ENCODE measurements at places on chromosomes 2 and 18.

DNA sequence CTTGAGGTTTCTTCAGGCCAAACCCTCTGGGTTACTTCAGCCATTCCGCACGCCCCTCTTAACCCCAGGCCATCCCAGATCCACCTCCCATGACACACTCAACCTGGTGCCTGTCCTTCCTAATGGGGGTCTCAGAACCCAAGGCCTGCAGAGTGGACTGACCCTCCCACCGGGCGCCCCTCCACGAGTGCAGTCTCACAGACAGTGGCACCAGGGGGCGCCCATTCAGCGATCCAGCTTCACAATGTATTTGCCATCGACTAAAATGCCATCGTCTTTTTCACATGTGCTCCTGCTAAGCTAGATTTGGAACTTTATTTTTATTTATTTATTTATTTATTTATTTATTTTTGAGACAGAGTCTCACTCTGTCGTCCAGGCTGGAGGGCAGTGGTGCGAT lies 38.5 kb downstream of the INPP5D start:
- no peak for DNase-seq

GRCh38 chr2:109647636-109648035 lies 33.5 kb downstream of the SOWAHC start:
- no peak for DNase-seq

DNA sequence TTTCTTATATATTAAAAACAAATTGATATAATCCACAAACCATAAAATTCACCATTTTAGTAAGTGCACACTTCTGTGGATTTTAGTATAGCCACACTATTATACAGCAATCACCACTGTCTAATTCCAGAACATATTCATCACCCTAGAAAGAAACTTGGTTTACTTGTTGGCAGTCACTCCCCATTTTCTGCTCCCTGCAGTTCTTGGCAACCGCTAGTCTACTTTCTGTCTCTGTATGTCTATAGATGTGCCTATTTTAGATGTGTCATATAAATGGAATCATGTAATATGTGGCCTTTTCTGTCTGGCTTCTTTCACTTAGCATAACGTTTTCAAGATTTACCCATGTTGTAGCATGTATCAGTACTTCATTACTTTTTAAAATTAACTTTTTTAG lies 5.7 kb downstream of the CKAP2L start:
- DNase-seq = no peak

GRCh38 chr2:230687498-230687897 lies 25.1 kb upstream of the CAB39 start:
- no peak for DNase-seq

DNA sequence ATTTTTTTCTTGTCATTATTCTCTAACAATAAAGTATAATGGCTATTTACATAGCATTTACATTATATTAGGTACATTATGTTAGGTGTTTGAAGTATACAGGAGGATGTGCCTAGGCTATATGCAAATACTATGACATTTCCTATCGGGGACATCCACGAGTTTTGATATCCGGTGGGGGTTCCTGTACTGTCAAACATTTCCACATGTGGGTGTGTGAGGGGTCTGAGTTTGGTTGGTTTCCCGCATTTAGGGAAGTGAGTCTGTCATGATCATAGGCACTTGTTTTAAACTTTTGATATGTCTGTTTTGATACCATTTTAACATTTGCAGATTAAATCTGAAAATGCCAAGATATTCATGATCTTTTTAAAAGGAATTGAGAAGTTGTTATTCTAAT lies 76.0 kb downstream of the CEP192 start:
- no peak for DNase-seq

- no peak for DNase-seq
Measured at GRCh38 chr2:69464575-69464974, 27.3 kb upstream of the NFU1 start.

GRCh38 chr2:237102428-237102827 lies 16.7 kb downstream of the COPS8 start:
- DNase-seq = no peak

DNA sequence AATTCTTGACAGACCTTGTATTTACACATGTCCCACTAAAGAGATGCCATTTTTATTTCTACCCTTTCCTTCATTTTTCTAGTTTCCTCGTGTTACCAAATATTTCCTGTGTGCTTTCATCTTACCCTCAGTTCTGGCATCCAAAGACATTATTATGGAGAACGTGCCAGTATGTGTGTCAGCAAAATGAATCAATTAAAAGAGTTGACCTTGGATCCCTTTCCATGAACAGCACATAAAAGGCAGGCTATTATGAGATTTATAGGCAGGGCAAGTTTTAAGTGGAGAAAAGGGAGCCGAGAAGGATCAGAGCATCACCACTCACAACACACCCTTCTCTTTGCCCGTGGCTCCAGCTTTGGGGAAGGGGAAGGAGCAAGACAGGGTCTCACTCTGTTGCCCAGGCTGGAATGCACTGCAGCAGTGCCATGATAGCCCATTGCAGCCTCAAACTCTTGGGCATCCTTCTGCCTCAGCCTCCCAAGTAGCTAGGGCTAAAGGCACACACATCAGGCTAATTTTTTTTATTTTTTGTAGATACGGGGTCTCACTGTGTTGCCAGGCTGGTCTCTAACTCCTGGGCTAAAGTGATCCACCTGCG lies 149.9 kb downstream of the GFPT1 start:
- DNase-seq = no peak

GRCh38 chr2:51350100-51350499 lies 318.2 kb upstream of the NRXN1 start:
- DNase-seq = no peak

- DNase-seq = no peak
Measured at GRCh38 chr2:216279459-216279858, 92.8 kb downstream of the MARCHF4 start.

DNA sequence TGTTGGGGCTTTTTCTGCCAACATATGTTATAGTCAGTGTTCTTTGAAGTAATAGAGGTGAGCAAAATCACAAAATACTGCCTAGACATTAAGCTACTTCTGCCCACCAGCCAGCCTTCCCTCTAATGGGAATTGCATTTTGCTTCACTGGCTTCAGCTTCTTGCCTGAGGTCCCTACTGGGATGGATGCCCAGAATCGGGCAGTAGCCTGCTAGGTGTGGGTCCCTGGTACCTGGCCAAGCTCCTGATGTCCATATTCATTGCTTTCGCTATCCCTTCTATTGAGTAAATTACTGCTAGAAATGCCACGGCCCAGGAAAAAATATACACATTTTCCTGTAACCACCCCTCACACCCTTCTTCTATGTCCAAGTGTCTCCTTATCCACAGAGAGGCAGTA lies 27.0 kb downstream of the CRYGD start:
- no peak for DNase-seq

DNA sequence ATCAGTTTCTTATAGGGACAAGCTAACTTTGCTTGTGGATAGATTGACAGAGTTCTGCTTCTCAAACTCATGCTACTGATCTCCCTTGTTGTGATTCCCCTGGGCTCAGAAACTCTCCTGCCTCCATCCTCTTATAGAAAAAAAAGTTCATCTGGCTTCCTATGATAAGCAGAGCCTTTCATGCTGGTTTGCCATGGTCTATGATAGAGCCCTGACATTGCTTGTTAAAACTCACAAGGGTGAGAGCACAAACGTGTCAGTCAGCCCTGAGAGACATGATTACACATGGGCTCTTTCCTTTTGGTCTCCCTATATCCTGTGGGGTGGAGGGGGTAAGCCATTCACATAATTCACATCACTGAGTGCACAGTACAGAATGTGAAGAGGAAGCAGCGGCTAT lies 121.8 kb downstream of the TDRD15 start:
- DNase-seq = no peak

GRCh38 chr18:28728891-28729290 lies 552.0 kb upstream of the CDH2 start:
- no peak for DNase-seq

DNA sequence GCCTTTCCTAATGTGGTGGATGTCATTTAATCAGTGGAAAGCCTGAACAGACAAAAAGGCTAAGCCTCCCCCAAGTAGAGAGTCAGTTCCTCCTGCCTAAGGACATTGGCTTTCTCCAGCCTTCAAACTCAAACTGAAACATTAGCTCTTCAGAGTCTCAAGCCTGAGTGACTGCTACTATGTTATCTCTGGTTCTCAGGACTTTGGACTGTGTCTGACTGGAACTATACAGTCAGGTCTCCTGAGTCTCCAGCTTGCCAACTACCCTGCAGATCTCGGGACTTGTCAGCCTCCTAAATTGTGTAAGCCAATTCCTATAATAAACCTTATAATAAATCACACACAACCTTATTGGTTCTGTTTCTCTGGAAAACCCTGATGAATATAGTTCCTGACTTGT lies 12.6 kb downstream of the HYCC2 start:
- DNase-seq = no peak

DNA sequence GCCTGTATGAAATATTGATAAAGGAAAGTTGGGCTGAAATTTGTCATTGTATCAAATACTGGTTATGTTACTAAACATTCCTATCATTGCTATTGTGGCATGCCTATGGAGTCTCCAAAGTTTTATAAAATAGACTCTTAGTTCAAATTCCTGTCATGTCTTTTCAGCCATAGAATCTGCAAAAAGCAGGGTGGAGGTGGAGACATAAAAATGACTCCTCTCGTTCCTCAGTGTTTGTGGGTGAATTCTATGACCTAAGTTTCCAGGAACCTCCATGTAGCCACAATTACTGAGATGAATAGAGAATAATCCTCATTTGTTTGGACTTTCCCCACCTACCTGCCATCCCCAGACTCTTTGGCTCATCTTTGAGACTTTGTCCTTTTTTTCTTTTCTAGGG lies 326.3 kb upstream of the ETAA1 start:
- DNase-seq = no peak

- no peak for DNase-seq
Measured at GRCh38 chr2:159177957-159178356, 108.5 kb downstream of the WDSUB1 start.

DNA sequence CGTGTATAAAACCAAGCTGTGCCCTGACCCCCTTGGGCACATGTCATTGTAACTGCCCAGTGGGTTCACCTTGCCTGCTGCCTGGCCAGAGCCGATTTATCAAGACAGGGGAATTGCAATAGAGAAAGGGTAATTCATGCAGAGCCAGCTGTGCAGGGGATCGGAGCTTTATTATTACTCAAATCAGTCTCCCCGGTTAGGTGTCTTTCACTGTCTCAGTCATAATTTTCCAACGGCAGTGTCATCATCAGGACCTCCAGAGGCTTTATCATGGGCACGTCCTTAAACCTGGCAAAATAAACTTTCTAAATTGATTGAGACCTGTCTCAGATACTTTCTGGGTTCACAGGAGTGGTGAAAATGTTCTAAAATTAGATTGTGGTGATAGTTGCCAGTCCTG lies 29.6 kb upstream of the PGAP1 start:
- no peak for DNase-seq

DNA sequence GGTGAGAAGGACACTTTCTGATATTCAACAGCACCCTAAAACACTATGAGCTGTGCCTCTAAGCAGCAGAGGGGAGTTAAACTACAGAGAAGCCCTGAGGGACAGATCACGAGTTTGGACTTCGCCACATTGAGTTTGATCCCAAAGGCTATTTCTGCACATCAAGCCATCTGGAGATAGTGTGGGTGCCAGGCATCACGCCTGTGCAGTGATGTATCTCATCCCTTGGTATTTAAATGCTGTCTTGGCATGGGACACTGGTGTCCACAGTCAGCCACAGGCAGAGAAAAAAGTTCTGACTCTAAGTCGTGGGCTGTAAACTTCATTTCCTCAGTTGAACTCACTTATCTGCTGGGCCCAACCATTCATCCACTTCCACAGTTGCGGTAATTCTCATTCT lies 742.3 kb upstream of the CELF4 start:
- DNase-seq = no peak

DNA sequence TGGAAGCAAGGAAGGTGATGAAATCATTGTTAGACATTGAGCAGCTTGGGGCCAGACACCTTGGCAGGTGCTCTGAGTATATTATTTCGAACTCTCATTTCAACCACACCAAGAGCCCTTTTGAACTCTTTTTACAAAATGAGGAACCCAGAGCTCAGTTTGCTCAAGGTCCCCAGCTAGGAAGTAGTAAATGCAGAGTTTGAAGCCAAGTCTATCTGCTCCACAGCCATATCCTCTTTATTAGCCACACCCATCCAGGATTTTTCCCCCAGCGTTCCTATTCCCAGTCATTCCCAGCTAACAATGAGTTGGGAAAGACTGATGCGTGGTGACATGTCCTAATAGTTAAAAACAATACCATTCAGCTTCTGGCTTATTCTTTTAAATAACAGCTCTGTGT lies 40.2 kb downstream of the SEMA4F start:
- DNase-seq = no peak

DNA sequence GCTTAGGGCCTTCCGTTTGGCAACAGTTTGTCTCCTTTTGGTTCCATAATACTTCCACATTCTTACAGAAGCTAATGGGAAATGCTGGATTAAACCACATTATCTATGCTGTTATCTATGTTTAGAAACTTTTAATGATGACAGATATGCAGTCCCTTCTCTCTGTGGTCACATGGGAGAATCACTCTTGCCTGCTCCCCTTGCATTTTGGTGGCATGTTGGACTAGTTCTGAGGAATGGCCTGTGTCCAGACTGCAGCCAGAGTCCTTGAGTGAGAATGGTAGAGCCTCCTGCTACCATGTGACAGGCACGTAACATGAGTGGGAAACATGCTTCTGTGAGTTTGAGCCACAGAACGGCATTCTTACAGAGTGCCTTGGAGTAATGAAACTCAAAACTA lies 19.2 kb downstream of the SPTBN1 start:
- DNase-seq = no peak

DNA sequence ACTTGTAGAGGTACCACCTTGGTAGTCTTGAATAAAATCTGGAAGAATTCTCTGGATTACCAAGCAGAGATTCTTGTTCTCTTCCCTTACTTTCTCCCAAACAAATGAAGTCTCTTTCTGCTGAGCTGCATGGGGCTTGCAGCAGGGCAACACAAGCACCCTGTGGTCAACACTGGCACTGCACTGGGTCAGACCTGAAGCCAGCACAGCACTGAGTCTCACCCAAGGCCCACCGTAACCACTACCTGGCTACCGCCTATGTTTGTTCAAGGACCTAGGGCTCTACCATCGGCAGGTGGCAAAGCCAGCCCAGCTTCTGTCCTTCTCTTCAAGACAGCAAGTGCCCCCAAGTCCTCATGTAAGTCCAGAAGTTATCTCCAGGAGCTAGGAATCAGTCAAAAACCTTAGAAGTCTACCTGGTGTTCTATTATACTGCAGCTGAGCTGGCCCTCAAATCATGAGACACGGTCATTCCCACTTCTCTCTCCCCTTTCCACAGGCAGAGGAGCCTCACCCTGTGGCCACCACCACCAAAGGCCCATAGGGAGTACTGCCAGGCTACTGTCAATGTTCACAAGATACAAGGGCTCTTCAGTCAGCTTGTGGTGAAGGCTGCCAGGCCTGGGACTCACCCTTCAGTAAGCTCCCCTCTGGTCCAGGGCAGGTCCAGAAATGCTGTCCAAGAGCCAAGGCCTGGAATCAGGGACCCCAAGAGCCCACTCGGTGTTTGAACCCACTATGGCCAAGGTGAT lies 18.4 kb downstream of the VPS54 start:
- no peak for DNase-seq
